Hematopoietic multipotent progenitor cell treated with erythropoietin and hydrocortisone succinate and interleukin-3 and kit ligand, for 4 days (in vitro differentiated cells): ENCODE measurements at places on chromosomes 5 and 9.
A peak's percentile ranks its signal among the peaks of the same experiment; 100 is the strongest.

GRCh38 chr9:19469271-19469670 lies 60.5 kb downstream of the ACER2 start:
- peak; percentile 78 for DNase-seq

- DNase-seq = no peak
Measured at GRCh38 chr5:171899792-171900191, 106.6 kb downstream of the FBXW11 start.

- DNase-seq = no peak
Measured at GRCh38 chr9:113906411-113907110, 30.5 kb downstream of the ZNF618 start.

DNA sequence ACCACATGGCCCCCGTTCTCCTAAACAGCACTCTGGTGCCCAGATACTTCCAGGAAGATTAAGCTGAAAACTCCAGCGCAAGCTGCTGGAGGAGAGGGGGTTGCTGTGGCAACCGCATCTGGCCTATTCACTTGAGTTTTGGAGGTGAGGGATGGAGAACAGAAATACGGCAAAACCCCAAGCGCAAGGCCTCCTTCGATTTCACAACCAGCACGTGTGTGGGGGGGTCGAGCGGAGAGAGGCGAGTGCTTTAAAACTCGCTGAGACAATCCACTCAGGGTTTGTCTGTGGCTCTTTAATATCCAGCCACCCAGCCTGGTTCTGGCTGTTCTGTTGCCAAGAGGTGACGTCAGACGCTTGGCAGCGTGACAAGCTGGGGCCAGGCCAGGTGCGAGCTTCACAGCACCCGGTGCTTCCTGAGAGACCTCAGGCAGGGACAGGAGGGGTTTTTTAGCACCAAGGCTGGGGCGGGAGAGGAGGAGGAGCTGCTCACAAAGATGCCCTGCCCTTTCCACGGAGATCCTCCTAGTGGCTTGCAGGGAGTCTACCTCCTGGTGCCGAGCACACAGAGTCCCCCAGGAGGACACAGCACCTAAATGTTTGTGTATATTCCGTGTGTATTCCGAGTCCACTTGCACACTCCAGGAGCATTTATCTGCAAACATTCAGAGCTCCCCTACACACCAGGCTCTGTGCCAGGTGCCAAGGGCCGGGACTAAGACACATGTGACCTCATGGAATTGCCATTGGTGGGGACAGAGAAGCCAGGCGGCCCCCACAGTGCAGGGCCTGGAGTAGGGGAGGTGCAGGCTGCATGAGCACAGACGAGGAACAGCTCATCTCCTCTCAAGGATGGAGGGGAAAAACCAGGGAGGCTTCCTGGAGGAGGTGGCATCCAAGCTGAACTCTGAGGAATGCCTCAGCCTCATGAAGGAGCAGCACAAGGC lies 194.6 kb downstream of the OLFM1 start:
- peak; percentile 16 for DNase-seq

DNA sequence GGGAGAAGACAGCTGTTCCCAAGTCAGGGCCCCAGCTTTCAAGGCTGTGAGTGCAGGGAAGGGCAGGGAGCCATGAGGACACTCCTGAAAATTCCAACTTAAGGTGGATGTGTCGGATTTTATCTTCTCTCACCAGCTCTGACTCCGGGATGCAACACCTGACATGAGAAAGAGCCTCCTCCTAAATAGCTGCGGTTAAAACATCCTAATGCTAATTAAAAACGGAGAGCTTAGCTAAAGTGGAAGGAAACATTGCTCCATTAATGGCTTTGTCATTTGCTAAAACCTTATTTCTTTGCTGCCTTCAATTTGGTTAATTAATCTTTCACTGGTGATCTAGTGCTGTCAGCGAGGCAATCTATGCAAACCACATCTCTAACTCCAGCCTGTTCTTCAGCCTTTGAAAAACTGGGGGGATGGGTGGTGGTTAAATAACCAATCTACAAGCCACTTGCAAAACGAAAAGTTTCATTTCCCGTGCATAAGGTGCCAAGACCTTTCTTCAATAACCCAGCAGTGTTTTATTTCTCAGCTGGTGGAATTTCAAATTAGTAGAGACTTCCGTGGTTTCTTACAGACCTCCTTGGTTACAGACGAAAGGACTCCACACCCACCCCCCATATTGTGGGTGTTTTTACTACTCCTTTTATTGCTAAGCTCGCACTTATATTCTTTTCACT lies 379.6 kb downstream of the MLLT3 start:
- DNase-seq = peak; percentile 80

DNA sequence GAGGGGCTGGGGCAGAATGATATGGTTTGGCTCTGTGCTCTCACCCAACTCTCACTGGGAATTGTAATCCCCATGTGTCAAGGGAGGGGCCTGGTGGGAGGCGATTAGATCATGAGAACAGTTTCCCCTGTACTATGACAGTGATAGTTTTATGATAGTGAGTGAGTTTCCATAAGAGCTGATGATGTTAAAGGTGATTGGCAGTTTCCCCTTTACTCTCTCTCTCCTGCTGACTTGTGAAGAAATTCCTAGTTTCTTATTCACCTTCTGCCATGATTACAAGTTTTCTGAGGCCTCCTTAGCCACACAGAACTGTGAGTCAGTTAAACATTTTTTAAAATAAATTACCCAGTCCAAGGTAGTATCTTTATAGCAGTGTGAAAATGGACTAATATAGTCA lies 120.4 kb upstream of the CDH9 start:
- no peak for DNase-seq

DNA sequence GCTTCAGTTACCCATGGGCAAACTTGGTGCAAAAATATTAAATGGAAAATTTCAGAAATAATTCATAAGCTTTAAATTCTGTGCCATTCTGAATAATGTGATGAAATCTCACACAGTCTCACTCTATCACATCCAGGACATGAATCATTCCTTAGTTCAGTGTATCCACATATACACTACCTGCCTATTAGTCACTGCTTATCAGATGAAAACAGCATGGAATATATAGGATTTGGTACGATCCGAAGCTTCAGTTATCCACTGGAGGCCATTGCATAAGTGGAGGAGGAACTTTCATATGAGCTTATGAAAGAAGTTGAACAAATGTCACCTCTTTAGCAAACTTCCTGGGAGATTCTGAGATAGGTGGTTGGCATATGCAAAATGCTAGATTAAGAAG lies 64.2 kb downstream of the GAPVD1 start:
- no peak for DNase-seq

GRCh38 chr5:125181159-125181558 lies 434.7 kb upstream of the ZNF608 start:
- no peak for DNase-seq

DNA sequence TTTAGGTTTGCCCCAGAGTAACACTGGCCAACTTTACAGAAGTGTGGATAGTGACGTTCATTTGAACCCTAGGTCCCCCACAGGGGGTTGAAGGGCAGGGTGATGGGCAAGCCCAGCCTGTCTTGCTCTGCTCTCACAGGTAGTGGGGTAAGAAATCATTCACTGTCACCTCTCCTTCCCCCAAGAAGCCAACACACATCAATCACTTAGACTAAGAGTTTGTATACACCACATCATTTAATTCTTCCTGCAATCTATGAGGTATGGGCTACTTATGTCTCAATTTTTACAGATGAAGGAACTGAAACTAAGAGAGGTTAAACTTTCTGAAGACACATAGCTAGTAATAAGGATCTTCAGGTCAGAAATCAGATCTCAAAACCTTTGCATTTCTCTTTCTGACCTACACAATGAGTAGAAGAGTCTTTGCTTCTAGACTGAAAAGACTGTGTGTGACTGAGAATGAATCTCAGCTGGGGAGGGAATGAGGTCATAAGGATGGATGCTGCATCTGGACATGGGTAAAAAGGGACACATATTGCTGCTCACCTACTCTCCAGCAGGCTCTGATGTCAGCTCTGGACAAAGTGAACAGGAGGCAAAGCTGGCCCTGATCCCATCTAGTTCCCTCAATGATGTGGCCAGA lies 81.0 kb upstream of the EQTN start:
- DNase-seq = no peak

- DNase-seq = peak; percentile 96
Measured at GRCh38 chr9:129258124-129258822, 80.2 kb upstream of the IER5L start.

- DNase-seq = no peak
Measured at GRCh38 chr9:104882566-104882965, 45.4 kb downstream of the ABCA1 start.

GRCh38 chr5:158752656-158752973 lies 347.1 kb downstream of the EBF1 start:
- DNase-seq = no peak

DNA sequence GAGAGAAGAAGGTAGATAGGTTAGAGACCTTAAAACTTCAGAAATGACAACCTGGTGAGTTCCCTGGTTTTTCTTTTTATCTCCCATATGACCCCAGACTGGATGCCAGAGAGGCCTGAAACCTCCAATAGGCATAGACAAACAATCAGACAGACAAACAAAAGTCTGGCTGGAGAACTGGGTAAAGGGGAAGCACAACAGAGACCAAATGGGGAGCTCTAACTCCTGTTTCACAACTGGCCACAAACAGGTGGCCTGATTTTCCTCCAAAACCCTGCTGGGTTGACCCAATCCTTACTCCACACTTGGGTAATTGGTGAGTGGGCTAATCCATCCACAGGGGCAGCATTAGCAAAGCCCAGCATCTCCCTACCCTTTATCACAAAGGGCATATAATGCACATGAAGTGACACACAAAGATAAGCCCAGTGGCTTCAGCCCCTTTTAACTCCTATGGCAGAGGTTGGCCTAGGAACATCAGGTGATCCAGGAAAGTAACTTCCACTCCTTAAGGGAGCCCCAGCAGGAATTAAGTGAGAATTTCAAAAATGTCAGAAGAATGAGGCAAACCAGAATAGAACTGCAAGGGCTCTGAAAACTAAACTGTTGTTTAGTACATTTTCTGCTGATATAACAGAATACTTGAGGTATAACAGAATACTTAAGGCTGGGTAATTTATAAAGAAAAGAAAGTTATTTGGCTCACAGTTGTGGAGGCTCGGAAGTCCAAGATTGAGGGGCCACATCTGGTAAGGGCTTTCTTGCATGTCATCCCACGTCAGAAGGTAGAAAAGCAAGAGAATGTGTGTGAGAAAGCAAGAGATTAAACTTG lies 60.9 kb upstream of the ROR2 start:
- peak; percentile 29 for DNase-seq

GRCh38 chr5:133459474-133460160 lies 152.7 kb downstream of the FSTL4 start:
- no peak for DNase-seq

GRCh38 chr5:152046361-152046760 lies 121.7 kb upstream of the GLRA1 start:
- no peak for DNase-seq

GRCh38 chr5:5423586-5423985 lies 1.1 kb downstream of the ICE1 start:
- no peak for DNase-seq

GRCh38 chr5:10488144-10488543 lies 46.5 kb downstream of the ROPN1L start:
- no peak for DNase-seq

DNA sequence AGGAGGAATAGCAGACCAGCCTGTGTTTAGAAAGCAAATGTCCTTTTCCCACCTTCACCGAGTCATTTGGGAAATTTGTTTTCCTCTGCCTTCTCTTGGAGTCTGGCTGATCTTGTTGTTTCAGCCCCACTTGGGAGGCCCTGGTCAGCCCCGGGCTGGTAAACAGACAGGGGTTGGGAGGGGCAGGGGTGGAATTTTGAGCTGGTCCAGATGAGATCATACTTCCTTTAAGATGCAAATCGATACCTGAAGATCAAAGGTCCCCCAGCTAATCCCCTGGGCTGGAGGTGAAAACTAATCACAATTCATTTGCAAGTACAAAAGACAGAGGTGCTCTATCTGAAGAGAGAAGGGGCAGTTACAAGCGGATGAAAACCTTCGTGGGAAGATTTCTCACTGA lies 118.4 kb downstream of the PAPPA start:
- DNase-seq = no peak

GRCh38 chr5:109479260-109479860 lies 69.6 kb upstream of the PJA2 start:
- DNase-seq = peak; percentile 63

DNA sequence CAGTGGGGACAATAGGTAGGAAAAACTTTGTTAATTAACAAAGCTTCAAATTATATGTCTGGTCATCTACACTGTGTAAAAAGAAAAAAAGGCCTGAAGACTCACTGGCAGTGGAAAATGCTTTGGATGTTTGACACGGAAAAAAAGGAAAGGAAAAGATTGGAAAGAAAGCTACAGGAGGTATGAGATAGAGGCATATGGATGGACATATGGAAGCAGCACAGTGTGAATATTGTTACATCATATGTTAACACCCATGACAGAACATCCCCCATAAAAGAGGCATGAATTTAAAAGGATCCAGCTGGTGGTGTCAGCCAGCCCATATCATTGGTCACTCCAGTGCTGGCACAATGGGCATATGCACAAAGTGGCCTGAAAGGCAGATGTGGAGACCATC lies 19.0 kb upstream of the ADAMTS19 start:
- DNase-seq = no peak

- DNase-seq = no peak
Measured at GRCh38 chr5:176986280-176986679, 20.3 kb downstream of the UIMC1 start.

- DNase-seq = no peak
Measured at GRCh38 chr5:29702875-29703274, 1490.6 kb upstream of the CDH6 start.

- no peak for DNase-seq
Measured at GRCh38 chr5:155598552-155598951, 585.0 kb downstream of the KIF4B start.

GRCh38 chr9:105118636-105119035 lies 125.8 kb upstream of the SLC44A1 start:
- no peak for DNase-seq

DNA sequence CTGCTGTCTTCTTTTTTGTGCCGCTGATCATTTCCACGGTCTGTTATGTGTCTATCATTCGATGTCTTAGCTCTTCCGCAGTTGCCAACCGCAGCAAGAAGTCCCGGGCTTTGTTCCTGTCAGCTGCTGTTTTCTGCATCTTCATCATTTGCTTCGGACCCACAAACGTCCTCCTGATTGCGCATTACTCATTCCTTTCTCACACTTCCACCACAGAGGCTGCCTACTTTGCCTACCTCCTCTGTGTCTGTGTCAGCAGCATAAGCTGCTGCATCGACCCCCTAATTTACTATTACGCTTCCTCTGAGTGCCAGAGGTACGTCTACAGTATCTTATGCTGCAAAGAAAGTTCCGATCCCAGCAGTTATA lies 17.1 kb downstream of the F2R start:
- DNase-seq = no peak
